Nephron progenitor cell (in vitro differentiated cells): ENCODE measurements at places on chromosomes 7 and 10.

GRCh38 chr7:49346195-49346899, 422.0 kb downstream of the CDC14C start:
- no peak for DNase-seq

DNA sequence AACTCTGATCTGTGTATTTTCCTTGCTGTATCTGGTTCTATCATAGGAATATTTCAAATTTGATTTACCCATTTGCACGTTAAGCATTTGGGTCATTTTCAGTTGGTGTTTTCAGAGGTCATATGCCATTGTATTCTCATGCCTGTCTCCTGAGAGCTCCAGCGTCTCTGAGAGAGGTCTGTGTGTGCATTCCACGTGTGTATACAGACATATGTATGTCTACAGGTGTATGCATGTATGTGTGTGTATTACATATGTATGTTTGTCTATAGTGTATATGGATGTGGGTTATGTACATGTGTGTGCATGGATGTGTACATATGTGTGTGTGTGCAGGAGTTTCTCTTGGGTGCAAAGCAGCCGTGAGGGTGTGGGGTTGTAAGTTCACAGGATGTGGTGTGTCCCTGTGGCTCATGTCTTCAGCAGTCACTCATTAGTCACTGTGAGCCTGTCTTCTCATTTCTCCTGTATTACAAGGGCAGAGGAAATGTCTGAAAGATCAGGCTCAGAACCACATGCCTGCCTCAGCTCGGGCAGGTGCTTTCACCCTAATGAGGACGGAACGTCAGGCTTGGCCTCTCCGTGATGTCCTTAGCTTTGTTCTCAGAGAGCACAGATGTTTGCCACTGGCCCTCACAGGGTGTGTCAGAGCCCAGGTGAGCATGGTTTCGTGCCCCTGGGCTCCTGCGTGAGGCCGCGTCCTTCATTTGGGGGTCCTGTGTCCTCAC, 101.6 kb downstream of the NKX6-2 start:
- no peak for DNase-seq

DNA sequence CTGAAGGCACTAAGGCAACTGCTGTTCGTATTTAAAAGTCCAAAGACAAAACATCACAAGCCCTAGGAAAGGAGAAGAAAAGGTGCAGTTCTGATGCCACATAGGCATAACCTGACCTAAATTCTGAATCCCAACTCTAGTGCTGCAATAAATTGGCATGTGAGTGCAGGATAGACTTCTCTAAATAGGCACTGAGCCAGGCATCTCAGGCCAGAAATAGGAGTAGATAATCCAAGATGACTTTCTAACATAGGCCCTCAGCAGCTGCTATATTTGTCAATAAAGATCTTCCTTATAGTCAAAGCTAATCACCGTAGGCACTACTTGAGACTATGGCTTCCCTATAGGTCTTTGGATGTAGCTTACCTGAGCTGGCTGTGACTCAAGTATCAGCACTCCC, 1163.8 kb downstream of the SORCS1 start:
- no peak for DNase-seq

DNA sequence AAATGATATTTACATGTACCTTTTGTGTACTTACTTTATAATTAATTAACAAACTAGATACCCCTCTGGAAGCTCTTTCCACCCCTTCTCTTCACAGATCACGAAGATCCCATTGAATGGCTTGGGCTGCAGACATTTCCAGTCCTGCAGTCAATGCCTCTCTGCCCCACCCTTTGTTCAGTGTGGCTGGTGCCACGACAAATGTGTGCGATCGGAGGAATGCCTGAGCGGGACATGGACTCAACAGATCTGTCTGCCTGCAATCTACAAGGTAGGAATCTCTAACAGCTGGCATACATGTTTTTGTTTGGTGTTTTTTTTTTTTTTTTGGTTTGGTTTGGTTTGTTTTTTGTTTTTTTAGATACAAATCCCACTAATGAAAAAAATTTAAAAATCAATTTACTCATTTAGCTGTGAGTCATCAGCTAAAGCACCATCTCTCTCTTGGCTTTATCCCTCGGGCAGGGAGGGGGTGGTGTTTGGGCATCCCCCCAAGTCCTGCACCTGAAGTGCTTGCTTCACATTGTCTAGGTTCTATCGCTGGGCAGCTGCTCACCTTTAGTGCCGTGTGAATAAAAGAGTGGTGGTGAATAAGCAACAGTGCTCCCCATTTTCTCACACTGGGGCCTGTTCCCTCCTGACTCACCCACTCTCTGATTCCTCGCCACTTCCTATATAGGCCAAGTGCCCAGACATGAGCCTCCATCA, 68.9 kb downstream of the MET start:
- DNase-seq, result no peak

GRCh38 chr10:110522365-110522988, 24.8 kb downstream of the DUSP5 start:
- DNase-seq, result no peak

DNA sequence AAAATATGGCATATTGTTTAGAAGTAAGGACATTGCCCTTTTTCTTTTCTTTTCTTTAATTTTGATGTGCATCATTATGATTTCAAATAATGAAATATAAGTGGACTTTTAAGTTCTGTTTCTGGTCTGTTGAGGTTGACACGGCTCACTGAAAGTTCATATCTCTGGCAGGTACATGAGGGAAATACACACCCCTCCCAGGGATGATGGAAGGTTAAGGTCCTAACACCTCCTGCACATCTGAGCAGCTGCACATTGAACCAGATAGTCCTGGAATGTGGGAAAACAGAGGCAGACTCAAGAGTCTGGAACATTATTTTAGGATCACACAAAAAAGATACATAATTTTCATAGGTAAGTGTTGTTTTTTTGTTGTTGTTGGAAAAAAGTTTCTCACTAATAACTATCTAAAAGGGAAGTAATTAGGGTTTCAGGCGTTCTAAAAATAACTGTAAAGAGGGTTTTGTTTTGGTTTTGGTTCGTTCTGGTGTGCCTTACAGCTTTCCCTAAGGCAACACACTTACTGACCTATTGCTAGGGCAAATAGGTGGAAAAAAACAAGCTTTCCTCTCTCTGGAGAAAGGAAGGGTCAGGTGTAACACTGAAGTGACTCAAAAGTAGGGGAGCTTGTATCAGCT, 201.2 kb upstream of the PRKCQ start:
- no peak for DNase-seq

- no peak for DNase-seq
Measured at GRCh38 chr7:891805-892204, 15.5 kb downstream of the GET4 start.

DNA sequence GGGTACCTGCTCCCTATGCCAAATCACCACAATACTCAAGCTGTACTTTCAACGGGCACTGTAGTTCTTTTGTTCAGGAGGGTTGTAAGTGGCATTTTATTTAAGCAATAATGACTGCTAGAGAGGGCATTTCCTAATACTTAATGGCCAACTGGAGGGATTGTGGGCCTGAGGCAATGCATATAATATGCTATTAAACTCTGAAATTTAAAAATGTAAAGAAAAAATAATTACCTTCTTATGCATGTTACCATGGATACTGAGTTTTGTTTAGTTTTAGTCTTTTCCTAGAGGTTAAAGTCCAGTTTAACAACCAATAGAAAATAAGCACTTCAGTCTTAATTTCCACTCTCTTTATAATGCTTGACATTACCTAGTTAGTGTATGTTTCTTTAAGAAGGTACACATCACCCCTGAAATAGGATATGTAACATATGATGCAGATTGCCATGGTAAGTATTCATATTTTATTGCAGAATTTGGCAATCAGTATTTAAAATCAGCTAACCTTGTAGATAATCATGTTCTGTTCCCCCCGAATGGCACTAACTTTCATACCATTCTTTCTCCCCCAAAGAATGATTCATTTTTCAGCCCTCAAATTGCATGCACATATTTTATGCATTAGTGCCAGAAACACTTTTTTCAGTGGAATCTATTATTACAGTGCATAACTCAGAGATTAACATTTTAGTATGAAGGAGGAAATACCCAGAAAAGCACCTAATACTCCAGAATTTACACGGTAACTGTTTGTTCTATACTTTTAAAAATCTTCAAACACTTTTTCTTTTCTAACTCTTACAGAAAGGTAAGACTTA, 90.3 kb upstream of the ZNF438 start:
- no peak for DNase-seq

- no peak for DNase-seq
Measured at GRCh38 chr7:107638594-107638993, 22.0 kb upstream of the SLC26A4 start.

GRCh38 chr7:121062671-121063279, 74.3 kb downstream of the CPED1 start:
- DNase-seq, result no peak

DNA sequence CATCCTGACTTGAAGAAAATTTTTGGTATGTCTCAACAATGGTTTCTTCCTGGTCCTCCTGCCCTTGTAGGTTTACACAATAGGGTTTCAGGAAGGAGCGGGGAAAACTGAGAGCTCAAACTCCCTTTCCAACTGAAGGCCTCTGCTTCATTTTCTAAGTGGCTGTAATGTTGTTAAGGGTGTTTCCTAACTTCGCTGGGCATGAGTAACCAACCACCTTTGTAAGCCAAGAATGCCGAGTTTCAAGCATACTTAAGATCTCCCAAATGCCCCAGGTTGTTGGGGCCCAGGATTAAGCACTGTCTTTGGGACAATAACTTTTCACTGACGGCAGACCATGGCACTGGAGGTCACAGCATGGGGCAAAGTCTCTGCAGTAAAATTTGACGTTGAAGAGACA, 33.6 kb upstream of the DRGX start:
- DNase-seq, result no peak

DNA sequence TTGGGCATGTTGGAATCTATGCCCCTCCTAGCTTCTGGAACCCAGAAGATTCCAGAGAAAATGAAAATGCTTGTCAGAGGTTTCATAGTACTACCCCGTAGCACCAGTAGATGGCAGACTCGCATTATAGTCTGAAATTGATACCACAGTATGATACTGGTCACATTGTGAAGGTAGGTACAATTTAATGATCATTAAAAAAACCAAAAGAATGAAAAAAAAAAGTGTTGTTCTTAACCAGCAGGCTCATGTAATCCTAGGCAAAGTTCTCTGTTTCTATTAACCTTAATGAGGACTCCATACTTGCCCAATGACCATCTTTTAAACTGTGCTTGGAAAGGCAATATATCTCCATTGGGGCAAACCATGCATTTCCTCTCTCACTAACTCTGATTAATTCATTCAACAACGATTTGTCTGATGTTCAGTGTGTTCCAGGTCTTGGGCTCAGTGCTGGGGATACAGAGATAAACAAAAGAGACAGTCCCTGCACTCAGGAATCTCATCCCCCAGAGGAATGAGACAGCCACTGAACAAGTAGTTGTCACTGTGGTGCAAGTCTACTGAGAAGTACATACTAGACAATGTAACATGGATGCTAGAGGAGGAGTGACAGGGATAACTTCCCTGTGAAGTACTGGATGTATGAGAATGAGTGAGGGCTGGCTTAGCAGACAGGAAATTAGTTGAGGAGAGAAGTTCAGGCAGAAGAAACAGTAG, 223.5 kb upstream of the PHYHIPL start:
- DNase-seq, result peak; percentile 54

DNA sequence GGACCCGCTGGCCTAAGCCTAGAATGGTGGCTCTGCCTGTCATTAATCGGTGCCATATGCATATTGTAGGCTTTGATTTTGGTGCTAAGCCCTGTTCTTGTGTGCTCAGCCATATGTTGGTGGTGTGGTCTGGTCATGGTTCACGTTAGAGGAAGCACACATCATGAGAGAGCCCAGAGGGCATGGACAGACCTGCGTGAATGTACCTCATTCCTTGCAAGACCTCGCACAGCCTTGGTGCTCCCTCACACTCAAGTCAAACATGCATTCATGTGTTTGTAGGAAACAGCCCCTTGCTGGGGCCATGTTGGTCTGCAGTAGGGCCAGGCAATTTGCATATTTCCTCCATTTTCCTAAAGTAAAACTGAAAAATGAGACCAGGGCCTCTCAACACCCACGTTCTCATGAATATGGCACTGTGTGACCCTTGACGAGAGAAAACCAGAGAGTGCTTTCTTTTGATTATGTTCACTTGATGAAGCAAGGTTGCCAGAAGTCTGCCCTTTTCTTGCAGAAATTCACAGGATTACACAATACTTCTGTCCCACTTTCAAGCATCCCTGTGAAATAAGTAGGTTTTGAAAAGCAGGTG, 268.7 kb downstream of the CELF2 start:
- DNase-seq, result no peak

- no peak for DNase-seq
Measured at GRCh38 chr7:151662251-151662826, 142.6 kb upstream of the RHEB start.

DNA sequence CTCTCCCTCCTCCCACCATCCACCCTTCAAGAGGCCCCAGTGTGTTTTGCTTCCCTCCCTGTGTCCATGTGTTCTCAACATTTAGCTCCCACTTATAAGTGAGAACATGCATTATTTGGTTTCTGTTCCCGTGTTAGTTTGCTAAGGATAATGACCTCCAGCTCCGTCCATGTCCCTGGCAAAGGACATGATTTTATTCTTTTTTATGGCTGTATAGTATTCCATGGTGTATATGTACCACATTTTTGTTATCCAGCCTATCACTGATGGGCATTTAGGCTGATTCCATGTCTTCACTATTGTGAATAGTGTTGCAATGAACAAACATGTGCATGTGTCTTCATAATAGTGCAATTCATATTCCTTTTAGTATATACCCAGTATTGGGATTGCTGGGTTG, 79.7 kb downstream of the MRPL32 start:
- no peak for DNase-seq

GRCh38 chr10:89502549-89502948, 32.8 kb downstream of the SLC16A12 start:
- no peak for DNase-seq

GRCh38 chr10:9437131-9437530, 1382.6 kb downstream of the GATA3 start:
- DNase-seq, result no peak

DNA sequence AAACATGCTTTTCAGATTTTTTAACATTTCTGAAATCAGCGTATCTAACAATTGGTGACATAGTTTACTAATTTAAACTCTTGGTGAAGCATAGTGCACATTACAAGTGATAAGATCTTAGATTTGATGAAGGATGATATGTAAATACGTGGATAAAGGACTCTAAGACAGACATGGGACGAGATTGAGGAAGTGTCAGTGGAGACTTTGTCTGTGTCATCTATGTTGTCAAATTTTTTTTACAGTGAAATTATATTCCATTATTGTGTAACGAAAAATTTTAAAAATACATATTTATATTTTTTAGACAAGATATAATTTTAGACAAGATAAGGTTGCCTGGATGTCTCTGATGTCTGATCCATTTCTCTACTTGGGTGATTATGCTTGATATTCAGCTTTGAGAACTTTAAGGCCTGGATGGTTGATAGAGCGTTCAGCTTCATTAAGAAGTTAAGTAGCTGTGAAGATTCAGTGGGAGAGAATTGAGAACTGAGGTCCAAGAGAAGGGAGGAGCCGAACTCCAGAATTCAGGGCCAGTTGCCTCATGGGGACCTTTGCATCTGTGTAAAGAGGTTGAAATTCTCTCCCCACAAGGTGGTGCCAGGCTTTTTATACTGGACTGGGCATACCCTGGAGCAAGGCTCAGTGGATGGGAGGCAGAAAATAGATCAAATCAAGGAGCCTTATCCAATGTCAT, 62.7 kb downstream of the KAT6B start:
- no peak for DNase-seq
